ENCODE measurements at places on chromosomes 5 and 9. TPM values are rescaled to one million over a fixed set of nuclear protein-coding genes. Genes with fewer than 3 reads are reported as not detected.

The SPACA9 gene
- 0.79 TPM for total RNA-seq

The SMIM3 gene
- 3.7 TPM for total RNA-seq

The MSX2 gene
- total RNA-seq, result not detected

The KLHL9 gene
- total RNA-seq, result 25.6 TPM

The KCTD16 gene
- under 0.01 TPM for total RNA-seq

The NSUN2 gene
- total RNA-seq, result 81.0 TPM

The C9 gene
- total RNA-seq, result not detected

The BHMT2 gene
- not detected for total RNA-seq

The SOX30 gene
- under 0.01 TPM for total RNA-seq

The PCDHB10 gene
- total RNA-seq, result 0.13 TPM
